Stimulated activated CD8-positive, alpha-beta memory T cell treated with anti-CD3 and anti-CD28 coated beads, Interleukin-7, amount 100 ng/mL, for 1 hour (primary cell): ENCODE measurements at places on chromosomes 4 and X.
A peak's percentile ranks its signal among the peaks of the same experiment; 100 is the strongest.

DNA sequence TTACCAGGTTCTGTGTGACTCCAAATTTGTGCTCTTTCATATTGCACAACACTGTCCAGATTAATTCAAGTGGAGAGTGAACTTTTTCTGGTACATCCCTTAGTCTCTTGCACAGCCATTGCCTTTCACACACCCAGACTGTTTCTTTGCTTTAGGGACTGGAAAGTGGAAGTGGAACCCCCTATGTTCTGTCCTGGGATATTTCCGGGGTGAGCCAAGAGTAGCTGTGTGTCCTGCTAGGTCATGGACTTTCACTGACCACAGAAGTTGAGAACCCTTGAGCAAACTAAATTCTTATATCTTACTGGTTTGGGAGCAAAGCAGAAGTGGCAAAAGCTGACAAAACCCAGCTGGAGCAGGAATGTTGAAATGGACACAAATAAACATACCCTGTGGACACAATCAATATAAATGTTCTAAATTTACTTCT lies 10.3 kb upstream of the VSIG4 start:
- DNase-seq = no peak

- no peak for DNase-seq
Observed at GRCh38 chr4:44553180-44553579, 98.2 kb downstream of the YIPF7 start.

DNA sequence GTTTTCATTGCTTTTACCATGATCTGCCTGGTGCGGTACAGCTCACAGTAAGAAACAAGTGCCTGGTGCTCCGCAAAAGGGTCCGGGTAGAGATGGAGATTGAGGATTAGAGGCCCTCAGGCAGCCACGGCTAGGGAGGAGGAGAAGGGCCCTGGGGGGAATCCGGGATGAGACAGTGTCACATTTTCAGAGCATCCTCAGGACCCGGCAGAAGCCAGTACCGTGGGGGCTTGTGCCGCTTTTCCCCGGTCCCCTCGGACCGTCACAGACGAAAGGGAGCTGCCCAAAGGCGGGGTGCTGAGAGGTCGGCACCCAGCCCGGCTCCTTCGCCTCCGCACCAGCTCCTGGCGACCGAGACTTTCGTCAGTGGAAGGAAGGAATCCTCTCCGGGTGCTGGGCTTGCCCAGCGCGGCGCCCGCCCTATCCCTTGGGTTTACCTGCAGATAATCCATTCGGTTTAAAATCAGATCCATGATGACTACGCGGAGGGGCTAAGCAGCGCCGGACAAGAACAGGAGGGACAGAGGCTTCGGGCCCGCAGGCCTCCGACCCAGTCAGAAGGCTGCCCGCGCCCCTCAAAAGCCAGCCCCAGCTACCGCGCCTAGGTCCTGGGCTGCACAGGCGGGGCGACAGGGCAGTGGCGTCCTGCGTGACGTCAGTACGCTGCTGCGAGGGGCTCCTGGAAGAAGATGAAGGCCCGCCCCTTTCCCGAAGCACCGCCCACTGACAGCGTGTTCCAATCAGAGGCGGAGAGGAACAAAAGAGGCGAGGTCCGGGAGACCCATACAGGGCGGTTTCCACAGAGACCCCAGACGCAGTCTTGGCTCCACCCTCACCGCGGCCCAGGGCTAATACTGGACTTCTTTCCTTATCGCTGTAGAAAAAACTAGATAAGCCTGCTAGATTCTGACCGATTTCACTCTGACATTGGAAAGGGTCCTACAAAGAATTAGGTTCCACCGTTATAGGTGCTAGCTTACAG lies at the start of gene BBS7:
TSS of gene BBS7 (minus strand) at position 634 of the 982 bp plus-strand sequence. CDS start at position 473, 161 bp downstream.
- DNase-seq = peak; percentile 92

DNA sequence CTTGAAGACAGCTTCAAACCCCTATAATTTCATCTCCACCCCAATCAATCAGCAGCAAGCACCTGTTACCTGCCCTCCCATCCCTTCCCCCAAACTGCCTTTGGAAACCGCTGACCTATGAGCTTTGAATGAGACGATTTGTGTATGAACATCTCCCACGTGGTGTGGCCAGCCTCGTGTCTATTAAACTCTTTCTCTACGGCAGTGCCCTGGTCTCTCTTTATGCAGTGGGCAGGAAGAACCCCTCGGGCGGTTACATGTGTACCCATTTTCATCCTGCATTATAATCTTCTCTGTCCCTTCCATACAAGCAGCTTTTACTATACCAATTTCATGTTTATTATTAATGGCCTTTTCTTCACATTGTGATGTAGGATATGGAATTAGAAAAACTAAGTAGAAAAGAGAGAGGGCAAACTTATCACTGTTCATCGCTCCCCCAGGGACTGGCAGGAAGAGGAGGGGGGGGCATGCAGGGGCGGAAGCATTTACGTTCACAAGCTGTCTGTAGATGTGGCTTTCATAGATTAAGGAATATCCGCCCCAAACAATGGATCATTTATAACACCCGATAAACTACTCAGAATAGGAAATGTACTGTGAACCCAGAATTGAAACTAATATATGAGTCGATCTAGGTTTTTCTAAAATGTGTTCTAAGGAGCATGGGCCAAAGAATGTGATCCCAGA lies 95.5 kb upstream of the ZNF518B start:
- DNase-seq = no peak

DNA sequence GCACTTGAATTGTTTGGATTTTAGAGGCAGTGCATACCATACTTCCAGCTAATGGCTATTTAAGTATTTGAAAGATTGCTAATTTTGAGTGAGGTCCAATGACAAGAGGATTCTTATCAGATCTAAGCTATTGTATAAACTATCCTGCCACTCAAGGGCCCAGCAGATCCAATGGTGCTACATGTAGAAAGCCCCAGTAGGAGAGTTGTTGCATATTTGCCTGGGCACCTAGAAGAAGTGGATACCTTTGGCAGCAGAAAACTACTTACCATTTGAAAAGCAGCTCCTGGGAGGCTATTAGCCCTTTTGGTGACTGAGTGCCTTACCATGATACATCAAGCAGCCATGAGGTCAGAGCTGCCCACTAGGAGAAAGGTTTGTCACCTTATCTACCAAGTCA lies 447.3 kb downstream of the C4orf33 start:
- no peak for DNase-seq

GRCh38 chrX:19659929-19660328 lies 144.6 kb upstream of the MAP3K15 start:
- DNase-seq = no peak

GRCh38 chrX:1425381-1425780 lies 27.3 kb downstream of the ASMTL start:
- DNase-seq = no peak

DNA sequence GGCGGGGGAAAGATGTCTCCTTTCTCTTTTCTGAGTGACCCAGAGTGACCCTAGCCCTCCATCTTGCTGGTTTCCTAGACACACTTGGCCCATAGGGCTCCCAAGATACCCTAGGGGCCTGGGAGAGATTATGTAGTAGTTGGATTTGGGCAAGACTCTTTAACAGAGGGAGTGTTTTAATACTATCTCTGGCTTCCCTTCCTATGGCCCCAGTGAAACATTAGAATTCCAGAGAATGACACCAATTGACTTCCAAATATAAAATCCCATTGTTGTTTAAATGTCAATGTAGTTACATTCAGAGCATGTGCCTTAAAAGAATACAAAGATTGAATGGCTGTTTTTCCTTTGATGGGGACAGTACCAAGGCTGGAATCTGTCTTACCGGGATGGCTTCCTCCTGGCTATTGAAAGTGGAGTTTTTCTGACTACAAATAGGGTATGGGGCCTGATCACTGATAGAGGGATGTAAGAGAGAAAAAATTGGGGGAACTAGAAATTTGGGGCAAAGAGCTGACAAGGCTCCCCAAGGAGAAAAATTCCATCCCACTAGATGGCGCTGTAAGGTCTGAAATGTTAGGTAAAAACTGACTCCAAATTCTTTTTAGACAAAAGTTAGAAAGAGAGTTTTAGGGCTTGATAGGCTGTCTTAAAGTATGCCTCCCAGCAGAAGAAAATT lies 10.7 kb downstream of the TENT5D start:
- no peak for DNase-seq

DNA sequence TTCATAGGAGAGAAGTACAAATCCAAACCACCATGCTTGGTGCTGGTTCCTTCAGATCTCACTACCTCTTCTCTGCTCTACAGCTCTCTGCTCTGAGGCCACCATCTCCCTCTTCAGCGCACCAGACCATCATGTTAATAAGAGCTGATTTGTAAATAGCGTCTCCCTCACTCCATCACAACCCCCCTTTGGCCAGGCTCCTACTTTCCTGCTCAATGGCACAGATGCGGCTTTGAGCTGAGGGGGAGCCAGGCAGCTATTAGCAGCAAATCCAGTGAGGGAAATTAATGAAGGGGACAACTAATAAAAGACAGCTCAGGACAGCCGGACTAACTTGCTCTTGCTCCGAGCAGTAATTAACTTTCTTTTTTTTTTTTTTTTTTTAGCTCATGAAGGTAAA lies 13.1 kb downstream of the NEUROG2 start:
- DNase-seq = no peak

DNA sequence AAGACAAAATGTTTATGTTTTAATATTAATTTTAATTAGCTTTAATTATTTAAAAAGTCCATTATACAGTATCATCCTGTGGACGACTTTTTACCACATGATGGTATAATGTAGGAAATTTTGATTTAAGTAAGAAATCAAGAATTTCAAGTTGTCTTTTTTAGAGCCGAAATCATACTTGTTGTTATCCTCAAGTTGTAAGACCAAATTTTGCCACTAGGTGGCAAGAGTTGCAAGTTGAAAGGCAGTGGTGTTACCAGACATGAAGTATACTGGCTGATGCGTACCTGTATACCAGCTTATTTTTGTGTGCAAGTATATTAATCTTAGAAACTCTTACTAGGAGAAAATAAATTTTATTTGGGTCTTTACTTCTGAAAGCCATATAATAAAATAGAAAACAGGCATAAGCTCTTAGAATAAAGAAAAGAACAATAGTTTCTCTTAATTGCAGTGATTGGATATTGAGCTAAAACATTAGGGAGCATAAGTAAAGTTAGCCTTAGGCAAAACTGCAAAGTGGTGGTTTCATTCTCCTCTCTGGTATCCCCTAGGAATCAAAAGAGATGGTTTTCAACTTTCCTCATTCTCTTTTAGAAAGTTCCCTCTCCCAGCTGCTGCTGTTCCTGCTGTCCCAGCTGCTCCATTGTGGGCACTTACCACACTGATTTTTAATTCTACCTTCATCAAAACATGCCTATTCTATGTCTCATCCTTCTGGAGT lies 118.0 kb upstream of the WDFY3 start:
- no peak for DNase-seq

GRCh38 chrX:149129767-149130166 lies 375.3 kb downstream of the IDS start:
- DNase-seq = no peak

GRCh38 chr4:28675582-28675981 lies 1814.9 kb downstream of the STIM2 start:
- no peak for DNase-seq

DNA sequence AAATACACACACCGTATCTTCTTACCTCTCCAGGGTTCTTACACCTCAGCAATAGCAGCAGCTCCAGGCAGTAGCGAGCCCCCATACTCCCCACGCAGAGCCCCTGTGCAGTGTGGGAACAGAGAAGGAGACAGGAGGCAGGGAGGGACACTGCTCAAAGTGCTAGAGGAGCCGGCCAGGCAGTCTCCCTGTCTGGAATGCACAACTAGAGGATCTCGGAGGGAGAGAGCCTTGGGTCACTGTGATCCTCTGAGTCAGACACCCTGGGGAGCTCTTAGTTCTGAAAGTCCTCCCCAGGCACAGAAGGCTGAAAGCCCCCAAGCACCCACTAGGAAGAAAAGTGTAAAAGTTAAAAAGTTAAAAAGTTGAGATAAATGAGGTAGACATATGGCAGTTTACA lies 16.0 kb downstream of the AMELX start:
- DNase-seq = no peak

- DNase-seq = no peak
Observed at GRCh38 chr4:148926276-148927260, 484.4 kb upstream of the NR3C2 start.

- DNase-seq = no peak
Observed at GRCh38 chr4:24662056-24662455, 77.7 kb upstream of the DHX15 start.

DNA sequence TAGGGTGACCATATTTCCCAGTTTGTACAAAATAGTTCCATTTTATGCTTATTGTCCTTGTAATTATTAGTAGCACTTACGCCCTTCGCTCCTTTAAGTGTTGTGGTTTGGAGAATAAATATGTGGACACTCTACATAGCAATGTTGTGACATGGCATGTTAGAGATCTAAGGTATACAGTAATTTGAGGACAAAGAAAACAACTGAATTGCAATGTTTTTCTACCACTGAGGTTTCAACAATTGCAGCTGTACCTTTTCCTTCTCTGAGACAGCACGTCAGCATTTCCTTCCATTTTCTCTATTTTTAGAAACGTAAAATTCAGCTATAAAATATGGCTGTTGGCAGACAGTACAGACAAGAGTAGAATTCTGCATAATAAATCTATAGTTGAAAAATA lies 323.1 kb downstream of the MAPK10 start:
- no peak for DNase-seq

- DNase-seq = no peak
Observed at GRCh38 chrX:12953420-12953819, 21.5 kb upstream of the TMSB4X start.

- no peak for DNase-seq
Observed at GRCh38 chr4:149166876-149167275, 648.8 kb downstream of the IQCM start.

DNA sequence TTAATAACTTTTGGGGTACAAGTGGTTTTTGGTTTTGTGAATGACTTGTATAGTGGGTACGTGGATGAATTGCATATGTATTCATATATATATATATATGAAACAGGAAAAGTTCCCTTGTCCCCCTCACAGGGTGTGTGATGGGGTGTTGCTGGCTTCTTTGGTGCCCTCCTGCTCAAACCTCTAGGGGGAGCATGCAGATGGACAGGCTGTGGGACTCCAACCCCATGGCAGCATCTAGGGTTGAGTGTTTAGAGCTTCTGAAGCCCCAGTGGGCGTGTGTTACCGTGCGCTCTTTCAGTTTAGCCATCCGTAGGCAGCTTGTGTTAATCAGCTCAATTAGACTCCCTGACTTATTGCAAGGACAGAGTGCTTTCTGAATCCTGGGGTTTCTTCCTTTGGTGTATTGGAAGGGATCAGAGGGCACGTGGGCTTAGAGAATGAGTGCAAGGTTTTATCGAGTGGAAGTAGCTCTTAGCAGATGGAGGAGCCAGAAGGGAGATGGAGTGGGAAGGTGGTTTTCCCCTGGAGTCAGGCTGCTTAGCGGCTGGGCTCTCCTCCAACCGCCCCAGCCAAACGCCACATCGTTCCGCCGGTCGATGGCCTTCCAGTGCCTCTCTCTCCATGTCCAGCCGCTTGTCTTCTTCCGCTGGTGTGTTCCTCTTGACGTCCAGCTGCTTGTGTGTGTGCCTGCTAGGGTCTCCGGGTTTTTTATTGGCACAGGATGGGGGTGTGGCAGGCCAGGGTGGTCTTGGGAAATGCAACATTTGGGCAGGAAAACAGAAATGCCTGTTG lies 674.4 kb upstream of the LCORL start:
- DNase-seq = no peak

DNA sequence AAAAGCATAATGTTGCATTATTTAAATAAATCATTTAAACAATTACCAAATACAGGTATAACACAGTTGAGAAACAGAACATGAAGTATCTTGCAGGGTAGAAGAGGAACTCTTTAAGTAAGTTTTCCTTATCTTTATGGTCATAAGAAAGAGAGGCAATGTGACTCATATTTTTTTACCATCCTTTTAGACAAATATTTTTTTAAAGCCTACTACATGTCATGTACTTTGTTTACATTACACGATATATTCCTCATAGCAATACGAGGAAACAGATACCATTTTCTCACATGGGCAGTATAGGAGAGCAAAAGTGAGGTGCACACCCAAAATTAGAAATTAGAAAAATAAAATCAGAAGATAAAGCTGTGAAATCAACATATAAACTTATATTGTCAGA lies 49.3 kb upstream of the EPHA5 start:
- DNase-seq = no peak
